ENCODE measurements at places on chromosomes 11 and 22.
A peak's percentile ranks its signal among the peaks of the same experiment; 100 is the strongest.

DNA sequence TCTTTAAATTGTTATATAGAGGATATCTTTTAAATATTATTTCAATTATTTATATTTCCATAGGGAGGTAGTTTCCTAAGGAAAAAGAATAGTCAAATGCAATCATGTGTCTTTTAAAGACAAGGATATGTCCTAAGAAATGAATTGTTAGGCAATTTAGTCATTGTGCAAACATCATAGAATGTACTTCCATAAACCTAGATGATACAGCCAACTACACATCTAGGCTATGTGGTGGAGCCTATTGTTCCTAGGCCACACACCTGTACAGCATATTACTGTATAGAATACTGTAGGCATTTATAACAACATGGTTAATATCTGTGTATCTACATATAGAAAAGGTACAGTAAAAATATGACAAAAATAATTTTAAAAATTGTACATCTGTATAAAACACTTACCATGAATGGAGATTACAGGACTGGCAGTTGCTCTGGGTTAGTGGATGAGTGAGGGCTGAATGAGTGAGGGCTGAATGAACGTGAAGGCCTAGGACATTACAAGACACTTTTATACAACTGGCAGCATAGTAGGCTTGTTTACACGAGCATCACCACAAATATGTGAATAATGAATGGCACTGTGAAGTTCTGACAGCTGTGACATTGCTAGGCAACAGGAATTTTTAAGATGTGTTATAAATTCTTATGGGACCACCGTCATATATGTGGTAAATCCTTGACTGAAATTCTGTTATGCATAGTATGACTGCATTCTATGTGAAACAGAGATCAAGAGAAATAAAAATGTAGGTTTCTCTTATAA, 1879.0 kb upstream of the RAG2 start:
- no peak for DNase-seq

DNA sequence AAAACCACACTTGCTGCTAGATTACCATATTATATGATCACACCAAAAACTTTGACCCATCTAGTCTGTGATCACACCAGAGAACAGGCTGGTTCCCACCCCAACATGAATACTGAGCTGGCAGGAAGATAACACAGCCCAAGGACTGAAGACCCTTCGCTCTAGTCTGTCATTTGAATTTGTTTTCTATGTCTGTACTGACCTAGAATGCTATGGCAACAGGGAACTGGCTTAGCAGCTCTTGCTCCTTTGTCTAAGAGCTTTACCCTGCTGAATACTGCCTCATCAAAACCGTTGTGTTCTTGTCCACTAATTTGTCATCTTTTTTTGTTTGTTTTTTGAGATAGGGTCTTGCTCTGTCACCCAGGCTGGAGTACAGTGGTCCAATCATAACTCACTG, 420.4 kb downstream of the AASDHPPT start:
- DNase-seq = no peak

- no peak for DNase-seq
Observed at GRCh38 chr11:94776351-94777321, 8.5 kb downstream of the AMOTL1 start.

- DNase-seq = no peak
Observed at GRCh38 chr11:66722745-66723651, 6.0 kb downstream of the SPTBN2 start.

DNA sequence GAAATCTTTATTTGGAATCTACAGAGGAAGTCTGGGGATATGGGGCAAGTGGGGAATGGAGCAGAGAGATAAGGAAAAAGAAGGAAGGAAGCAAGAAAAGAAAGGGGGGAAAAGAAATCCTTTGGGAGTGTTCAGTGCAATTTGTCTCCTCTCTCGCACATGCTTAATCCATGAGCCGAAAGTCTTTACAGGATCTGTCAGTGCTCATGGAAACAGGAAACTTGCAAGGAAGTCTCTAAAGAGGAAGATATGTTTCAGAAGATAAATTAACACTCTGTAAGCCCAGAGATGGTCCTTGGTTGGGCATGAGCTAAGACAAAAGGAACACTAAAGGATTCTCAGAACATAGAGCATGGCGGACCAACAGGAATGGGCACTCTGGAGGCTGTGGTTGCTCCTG, 47.9 kb upstream of the FLI1 start:
- DNase-seq = no peak

DNA sequence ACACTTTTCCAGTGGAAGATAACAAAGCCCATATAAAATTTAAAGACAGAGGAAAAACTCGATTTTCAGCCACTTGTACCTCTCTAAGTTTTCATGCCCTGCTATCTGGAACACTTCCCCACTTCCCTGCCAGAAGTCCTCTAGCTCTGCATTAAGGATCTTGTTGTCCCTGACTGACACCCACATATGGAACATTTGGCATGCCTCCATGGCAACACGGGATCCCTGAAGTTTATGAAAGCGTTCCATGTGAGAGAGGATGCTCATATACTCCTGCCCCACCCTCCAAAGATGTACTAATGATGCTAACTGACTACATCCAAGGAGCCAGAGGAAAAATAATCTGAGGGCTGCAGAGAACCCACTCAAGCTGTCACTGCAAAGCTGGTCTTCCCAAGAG, 8.8 kb upstream of the C11orf91 start:
- DNase-seq = no peak

GRCh38 chr22:25911243-25911972, 169.4 kb downstream of the MYO18B start:
- no peak for DNase-seq

DNA sequence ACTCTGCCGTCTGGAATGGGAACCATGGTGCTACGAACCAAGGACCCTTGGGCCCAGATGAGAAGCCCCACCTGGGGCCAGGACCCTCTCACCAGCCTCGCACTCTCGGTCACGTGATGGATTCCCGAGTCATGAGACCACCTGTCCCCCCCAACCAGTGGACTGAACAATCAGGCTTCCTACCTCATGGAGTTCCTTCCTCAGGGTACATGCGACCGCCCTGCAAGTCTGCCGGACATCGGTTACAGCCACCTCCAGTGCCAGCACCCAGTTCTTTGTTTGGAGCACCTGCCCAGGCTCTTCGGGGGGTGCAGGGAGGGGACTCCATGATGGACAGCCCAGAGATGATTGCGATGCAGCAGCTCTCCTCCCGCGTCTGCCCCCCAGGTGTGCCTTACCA, 20.8 kb upstream of the SLC25A18 start:
- no peak for DNase-seq

GRCh38 chr11:115504276-115505158, at the start of gene CADM1:
CADM1 (minus strand) TSS chr11:115504415.
- peak; percentile 50 for DNase-seq

- DNase-seq = no peak
Observed at GRCh38 chr11:48167380-48167779, 49.2 kb upstream of the OR4B1 start.

DNA sequence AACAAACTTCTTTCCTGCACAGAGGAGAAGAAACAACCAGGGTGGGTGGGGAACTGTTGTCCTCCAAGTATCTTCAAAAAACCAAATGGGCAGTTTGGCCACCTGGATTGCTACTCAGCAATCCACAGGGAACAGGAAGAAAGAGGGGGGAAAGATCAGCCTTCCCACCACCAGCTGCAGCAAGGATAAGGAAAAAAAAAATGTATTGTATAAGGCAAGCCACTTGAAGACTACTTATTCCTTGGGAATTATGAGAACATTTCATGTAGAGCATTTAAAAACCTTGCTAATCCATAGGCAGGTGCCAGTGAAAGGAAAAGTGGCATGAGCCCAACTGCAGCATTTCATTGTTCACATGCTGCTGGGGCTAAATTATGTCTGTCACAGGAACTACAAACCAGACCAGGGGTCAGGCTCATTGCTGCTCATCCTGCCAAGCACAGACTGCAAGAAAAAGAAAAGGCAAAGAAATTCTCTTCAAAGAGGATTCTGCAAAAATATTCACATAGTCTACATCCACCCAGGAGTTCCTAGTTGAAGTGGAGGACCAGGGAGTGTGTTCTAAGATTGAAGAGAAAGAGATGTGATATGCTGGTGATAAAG, 2.2 kb downstream of the RAB30 start:
- DNase-seq = no peak

DNA sequence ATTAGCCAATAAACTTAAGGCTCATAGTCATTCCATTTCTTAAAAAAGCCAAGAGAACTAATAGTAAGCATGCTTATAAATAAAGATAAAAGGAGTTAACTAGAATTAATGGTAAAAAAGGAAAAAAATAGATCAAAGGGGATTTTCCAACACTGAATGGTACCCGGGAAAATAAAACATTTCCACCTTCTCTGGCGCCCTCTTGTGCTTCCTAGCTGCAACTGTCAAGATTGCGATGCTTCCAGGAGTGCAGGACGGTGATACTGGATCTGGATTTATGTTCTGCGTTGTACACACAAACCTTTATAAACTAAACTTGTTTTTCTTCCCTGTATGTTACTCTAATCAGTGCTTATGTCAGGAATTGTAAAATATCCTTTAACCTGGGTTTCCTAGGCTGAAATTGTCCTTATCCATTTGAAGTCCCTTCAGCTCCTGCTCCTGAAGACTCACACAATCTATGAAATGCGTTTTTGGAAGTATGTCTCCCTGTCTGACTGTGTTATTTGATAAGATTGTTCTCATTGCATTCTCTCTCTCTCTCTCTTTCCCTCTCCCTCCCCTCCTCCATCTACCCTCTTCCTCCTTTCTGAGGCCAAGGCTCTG, 9.6 kb upstream of the HTATIP2 start:
- no peak for DNase-seq

GRCh38 chr11:57541169-57541568, 3.8 kb downstream of the SMTNL1 start:
- DNase-seq = no peak

DNA sequence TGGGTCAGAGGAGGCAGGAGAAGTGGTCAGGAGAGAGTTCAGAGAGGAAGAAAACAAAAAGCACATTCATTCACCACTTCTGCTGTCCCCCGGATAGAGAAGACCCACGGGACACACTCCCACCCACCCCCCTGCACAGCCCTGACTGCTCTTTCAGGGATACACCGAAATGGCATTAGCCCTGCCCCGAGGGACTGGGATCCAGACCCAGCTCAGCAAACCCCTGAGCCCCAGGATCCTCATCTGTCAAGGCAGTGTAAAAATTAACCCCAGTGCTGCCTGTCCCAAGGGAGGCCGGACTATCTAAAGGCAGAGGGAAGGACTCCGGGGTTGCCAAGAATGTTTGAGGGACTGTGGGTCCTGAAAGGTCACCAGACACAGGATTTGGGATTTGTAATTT, 31.2 kb downstream of the TPBGL start:
- DNase-seq = no peak

- DNase-seq = no peak
Observed at GRCh38 chr11:99260696-99261095, 239.9 kb downstream of the CNTN5 start.

DNA sequence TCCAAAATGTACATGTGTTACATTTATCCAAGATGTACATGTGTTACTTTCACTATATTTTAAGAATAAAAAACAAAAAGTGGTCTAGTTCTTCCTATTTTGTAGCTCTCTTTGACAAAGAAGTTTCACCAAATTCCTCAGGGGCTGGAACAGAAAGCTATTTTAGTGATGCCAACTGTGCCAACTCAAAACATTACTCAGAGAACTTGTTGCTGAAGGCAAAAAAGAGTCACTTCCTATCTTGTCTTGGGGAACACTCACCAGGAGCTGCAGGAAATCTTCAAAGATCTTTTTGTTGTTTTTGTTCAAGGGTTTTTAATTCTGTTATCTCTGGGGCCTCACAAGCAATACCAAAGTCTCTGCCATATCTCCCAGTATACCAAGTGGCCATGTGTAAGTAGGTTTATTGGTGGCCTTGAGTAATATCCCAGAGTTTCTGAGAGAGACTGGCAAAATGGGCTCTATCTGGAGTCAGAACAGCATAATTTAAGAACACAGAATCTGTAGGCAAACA, 13.6 kb upstream of the EED start:
- no peak for DNase-seq

DNA sequence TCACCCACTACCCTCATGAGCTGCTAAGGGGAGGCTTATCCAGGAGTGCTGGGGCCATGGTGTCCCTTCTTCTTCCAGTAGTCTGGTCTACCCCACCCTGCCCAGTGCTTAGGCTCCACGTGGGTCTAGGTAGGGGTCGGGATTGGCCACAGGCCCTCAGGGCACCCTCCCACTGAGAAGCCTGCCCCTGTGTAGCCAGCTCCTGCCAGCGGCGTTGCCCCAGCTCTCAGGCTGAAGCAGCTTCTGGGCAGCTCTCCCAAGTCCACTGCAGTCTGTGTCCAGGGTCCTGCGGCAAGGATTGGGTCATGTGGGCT, 24.0 kb upstream of the RIC3 start:
- no peak for DNase-seq

GRCh38 chr11:95074792-95075563, 8.3 kb downstream of the SRSF8 start:
- no peak for DNase-seq

DNA sequence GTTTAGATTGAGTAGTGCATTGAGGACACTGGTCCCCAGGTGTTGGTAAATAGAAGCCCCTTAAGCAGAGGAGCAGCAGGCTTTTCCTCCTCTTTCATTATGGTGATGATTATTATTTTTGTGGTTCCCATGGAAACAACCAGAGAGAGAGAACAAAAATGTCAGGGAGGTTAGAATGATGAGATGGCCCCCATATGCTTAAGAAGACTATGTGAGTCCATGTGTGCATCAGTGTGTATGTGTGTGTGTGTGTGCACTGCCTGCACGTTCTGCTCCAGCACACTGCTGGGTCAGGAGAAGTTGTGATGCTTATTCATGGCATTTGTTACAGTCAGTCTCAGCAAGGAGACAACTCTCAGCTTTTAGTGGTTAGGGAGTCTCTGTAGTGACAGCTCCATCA, 724.2 kb downstream of the NTM start:
- DNase-seq = no peak

GRCh38 chr11:444396-445144, 2.8 kb upstream of the ANO9 start:
- no peak for DNase-seq

DNA sequence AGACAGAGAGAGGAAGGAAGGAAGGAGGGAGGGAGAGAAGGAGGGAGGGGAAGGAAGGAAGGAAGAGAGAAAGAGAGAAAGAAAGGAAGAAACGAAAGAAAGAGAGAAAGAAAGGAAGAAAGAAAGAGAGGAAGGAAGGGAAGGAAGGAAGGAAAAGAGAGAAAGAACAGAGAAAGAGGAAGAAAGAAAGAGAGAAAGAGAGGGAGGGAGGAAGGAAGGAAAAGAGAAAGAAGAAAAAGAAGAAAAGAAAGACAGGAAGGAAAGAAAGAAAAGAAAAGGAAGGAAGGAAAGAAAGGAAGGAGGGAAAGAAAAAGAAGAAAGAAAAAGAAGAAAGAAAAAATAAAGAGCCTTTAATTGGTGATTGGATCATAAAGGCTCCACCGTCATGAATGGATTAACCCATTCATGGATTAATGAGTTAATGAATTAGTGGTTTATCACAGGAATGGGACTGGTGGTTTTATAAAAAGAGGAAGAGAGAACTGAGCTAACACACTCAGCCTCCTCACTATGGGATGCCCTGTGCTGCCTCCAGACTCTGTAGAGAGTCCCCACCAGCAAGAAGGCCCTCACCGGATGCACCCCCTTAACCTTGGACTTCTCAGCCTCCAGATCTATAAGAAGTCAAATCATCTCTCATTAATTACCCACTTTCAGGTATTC, 9.0 kb upstream of the PLAAT2 start:
- DNase-seq = no peak
